Left renal cortex interstitium (tissue), 4 donors: ENCODE measurements at places on chromosomes 5 and 9. TPM values are rescaled to one million over a fixed set of nuclear protein-coding genes. Genes with fewer than 3 reads are reported as not detected.

DNA sequence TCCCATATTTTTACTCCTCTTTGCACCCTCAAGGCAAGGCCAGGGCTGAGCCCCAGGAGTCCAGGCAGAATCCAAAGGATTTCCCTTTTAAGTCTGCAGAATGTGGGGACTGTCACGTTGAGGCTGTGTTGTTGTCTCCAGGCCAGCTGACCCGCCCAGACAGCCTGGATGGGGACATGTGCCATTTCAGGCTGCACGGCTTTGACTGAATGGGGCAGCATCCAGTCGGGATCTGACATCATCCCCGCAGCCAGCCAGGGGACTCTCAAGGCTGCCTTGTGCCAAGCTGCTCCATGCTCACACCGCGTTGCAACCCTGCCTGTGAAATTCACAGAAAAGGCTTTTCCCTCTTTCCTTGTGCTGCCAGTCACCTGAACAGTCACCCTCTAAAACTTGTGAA is 2.2 kb upstream of the ZNF366 start:
- no peak for DNase-seq

GRCh38 chr5:135213466-135214239 is 179.6 kb upstream of the PITX1 start:
- DNase-seq = no peak

- DNase-seq = no peak
Measured at GRCh38 chr9:106916466-106917235, 53.7 kb downstream of the ZNF462 start.

The EXD3 gene
- polyA plus RNA-seq = 17.1 TPM

- no peak for DNase-seq
Measured at GRCh38 chr5:17058438-17058837, 122.3 kb upstream of the MYO10 start.

The ENTPD2 gene
- 5.2 TPM for polyA plus RNA-seq

The LEAP2 gene
- 2.3 TPM for polyA plus RNA-seq
